ENCODE measurements at places on chromosomes 2 and 18.

DNA sequence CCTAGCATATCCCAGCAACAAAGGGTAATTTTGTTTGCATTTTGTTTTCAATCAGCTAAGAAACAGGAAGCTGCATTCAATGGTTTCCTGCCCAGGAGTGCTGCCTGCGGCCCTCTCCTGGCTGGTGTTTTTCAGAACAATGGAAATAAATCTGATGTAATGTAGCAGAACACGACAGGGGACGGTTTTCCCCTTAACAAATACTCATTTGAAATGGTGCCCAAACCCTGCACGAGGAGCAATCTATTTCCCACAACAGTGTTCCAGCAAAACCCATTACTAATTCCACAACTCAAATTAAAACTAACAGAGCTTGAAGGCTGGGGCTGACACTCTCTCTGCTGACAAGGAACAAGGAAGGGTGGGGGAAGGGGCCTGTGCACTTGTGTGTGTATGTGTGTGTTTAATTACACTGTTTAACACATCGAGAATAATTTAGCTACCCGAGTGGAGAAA lies 8.7 kb downstream of the CAPN13 start:
- ATAC-seq, result peak; percentile 54

- no peak for ATAC-seq
Observed at GRCh38 chr2:168811696-168812095, 9.3 kb downstream of the NOSTRIN start.

DNA sequence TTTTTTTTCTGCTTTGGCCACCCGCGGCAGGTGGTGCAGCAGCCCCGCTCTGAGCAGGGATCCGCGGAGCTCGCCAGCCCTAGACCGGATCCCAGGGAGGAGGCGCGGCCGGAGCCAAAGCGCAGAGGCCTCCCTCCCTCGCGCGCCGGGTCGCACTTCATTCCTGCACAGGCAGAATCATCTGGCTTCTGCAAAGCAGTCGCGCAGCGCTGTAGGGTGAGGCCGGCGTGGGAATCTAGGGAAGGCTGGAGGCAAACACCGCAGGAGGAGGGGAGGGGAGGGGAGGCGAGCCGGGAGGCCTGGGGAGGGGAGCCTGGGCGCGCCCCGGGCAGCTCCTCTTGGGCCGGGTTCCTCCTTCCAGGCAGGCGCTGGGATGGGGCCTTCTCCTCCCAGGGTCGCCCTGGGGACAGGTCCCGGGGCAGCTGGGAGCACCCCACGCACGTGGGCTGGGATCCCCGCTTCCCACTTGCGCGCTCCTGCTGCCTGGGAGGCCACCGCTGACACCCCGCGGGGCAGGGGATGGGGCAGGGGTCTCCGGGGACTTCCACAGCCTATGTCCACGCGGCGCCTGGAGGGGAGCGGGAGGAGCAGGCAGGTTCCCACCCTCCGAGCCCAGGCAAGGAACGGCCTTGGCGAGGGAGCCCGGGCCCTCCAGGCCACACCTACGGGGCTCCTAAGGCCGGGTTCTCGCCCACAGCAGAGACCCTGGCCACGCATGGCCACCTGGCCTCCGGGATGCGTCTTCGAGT lies 45.0 kb downstream of the MBP start:
- peak; percentile 47 for ATAC-seq

DNA sequence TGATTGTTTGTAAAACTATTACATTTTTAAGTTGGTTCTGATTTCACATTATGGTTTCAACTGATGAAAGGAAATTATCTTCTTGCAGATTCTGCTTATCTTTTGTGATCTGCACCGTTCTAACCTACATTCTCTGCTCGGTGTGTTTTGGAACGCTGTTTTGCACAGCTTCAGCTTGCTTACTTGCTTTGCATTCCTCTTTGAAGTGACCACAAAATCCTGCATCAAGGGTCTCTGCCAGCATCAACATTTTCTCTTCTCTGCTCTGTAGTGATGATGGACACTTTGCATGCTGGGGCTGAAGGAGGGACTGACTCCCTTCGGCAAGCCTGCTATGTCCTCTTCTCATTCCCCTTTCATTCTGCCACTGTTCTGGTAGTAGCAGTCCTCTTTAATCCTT lies 485.2 kb downstream of the FBXO15 start:
- no peak for ATAC-seq

- ATAC-seq, result no peak
Observed at GRCh38 chr2:186721956-186722355, 28.1 kb downstream of the FAM171B start.

GRCh38 chr2:131048641-131049040 lies 44.6 kb downstream of the FAM168B start:
- no peak for ATAC-seq

- no peak for ATAC-seq
Observed at GRCh38 chr18:27184115-27185024, 738 bp downstream of the CHST9 start.

DNA sequence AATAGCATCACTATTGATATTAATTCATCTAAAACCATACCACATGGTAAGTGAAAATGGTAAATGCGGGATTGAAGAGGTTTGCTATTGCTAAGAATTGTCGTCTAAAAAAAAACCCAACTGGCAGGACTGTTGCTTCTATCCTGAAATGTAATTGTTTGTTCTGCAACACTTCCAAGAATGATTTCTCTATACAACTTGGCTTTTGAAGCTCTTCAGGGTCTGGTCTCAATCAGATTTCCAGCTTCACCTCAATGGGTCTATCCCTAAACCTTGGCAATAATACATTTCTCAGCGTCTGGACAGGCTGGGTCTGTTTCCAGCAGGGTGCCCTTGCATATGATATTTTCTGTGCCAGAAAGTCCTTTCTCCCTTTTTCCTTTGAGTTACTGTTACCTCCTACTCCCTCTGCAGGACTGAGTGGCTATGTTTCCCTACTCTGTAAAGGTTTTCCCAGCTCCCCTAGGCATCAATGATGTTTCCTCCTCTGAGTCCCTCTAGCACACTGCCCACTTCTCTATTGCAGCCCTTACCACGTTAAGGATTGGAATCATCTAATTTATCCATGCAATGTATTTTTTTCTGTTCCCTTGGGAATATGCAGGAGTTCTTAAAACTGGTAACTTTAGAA lies 118.2 kb upstream of the REV1 start:
- ATAC-seq, result no peak

GRCh38 chr2:29817801-29818680 lies 103.3 kb downstream of the ALK start:
- ATAC-seq, result no peak

DNA sequence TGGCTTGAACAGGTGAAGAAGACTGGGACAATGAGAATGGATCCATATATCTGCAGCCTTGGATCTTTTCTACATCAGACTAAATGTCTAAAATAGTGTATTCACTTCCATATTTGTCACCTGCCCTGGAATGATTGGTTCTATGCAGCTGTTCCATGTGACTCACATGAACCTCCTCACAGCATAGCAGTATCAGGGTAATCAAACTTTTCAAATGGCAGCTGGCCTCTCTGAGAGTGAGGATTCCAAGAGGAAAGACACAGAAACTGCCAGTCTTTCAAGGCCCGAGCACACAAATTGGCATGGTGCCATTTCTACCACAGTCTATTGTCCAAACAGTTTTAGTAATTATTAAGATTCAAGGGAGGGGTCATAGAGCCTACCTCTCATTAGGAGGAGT lies 859.3 kb downstream of the BCL11A start:
- no peak for ATAC-seq

DNA sequence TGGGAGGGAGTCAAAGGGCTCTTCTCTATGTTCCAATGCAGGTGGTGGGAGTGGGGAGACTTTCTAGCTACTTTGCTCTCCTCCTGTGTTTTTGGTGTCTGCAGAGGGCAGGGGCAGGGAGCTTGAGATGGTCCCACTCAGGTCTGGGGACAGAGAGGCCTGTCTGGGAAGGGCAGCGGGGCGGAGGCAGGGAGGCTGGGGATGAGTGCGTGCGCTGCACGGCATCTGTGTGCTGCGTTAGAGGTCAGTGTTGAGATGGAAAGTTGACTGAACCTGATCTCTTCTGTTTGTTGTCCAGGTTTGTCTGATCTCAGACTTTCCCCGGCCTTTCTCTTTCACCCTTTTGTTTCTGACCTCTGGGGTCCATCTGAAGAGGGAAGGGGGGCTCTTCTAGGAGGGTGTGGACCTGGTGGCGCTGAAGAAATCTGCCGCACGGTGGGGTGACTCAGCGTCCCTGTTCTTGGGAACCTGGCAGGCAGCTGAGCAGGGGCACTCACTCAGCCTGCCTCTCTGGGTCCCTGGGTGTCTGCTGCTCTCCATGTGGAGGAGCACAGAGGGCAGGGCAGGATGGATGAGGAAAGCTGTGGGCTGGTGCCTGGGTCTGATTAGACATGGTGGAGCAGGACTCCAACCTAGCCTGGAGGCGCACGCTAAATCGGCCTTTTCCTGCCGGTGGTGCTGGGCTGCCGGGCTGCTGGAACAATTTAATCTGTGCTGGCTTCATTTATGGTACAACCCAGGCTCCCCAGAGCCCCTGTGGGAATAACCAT lies 24.1 kb downstream of the IGFBP2 start:
- no peak for ATAC-seq

DNA sequence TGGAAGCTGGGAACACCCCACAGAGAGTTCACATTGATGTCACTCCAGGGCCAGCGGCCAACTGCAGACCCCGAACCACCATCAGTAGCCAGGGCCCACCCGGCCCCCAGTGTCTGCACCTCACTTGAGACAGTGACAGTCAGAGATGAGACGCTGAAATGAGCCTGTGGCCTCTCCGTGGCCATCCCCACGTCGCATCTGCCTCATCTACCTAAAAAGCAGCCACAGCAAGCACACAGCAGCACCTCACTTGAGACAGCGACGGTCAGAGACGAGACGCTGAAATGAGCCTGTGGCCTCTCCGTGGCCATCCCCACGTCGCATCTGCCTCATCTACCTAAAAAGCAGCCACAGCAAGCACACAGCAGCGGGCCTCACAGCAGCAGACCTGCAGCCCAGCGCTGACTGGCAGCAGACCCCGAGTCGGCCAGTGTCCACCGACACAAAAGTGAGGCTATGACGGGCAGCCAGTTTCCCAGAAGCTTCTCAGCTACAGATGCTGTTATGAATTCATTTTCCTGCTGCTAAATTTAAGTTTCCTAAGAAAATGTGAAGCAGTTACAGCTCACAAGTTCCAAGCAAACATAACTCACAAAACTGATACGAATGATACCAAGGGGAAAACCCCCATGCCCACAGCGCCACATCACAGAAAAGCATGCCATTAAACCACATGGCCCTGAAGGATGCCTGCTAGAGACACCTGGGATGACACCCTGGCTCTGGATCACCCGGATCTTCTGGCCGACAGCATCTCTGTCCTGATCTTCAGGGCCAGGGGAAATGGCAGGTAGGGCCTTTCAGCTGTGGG lies 27.7 kb downstream of the SNORC start:
- ATAC-seq, result no peak

Data from stimulated activated memory B cell treated with anti-CD40 and anti-IgM and Interleukin-4, amounts not matched to agents 10 μg/mL and 1 μg/mL and 100 μg/mL, for 72 hours (primary cell).